ENCODE measurements at places on chromosomes 7 and 10. TPM values are rescaled to one million over a fixed set of nuclear protein-coding genes. Genes with fewer than 3 reads are reported as not detected.

EN2 gene
- 0.15 TPM for polyA plus RNA-seq

PNLIPRP1 gene
- not detected for polyA plus RNA-seq

FRMD4A gene
- polyA plus RNA-seq = 83.0 TPM

PLXNA4 gene
- polyA plus RNA-seq = 14.5 TPM

PHYHIPL gene
- 17.2 TPM for polyA plus RNA-seq

ZMIZ1 gene
- 61.1 TPM for polyA plus RNA-seq

LRRC17 gene
- polyA plus RNA-seq = 92.7 TPM

DNA sequence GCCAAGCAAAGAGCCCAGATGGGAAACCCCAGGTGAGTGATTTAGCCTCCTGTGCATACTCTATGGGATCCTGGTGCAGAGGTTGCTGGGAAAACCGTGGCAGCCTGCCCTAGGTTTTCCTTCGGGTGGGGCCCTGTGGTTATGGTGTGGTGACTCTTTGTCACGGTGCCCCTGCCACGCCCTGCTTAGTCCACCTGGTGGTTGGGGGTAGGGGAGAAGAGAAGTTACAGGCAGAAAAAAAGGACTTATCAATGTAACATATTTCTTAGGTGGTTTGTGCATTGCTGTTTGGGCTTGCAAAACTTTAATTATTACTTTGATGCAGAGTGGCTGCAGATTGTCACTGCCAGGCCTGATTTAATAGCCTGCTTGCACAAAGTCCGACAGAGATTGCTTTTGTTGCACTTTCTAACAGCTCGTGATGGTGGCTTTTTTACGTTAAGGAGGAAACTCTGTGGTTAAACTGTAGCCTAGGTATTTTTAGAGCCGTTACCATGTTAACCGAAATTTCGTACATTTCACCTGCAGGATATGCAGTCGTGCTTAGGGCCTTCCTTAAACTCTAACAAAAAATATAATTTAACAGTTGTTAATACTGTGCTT is 197.4 kb downstream of the RNLS start:
- DNase-seq = no peak

- no peak for DNase-seq
Measured at GRCh38 chr7:8871716-8872115, 438.3 kb downstream of the NXPH1 start.

- DNase-seq = no peak
Measured at GRCh38 chr7:158710651-158711102, 6.1 kb upstream of the NCAPG2 start.

GRCh38 chr7:112172870-112173567 is 33.2 kb downstream of the DOCK4 start:
- no peak for DNase-seq

DNA sequence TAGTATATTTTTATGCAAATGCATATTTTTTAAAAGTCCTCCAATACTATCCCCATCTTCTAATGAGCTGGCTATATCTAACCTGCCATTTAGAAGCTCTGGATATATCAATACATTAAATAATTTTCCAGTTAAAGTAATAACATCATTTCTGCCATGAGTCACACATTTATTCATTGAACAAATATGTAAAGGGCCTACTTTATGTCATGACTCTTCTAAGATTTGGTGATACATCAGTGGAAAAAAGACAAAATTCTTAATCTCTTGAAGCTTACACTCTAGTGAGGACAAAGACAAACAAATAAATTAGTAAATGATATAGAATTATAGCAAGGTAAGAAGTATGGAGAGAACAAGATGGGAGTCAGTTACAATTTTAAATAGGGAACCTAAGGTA is 716.8 kb upstream of the LRRTM3 start:
- DNase-seq = no peak

DNA sequence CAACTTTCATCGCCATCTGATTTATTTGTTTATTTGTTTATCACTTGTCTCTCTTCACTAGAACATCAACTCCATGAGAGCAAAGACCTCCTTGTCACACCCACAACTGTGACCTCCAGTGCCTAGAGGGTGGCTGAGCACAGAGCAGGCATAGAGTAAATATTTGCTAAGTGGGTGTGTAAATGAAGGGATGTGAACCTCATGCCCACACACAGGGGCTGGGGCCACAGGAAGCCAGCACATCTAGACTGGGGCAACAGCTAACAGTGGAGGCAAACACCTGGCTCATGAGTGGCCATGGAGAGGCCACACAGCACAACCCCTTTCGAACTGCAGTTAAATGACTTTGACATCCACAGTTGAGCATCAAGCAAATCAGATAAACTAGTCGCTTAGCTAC is 39.8 kb downstream of the AKR1B1 start:
- DNase-seq = no peak

- DNase-seq = no peak
Measured at GRCh38 chr7:155021699-155022145, 18.8 kb upstream of the PAXIP1 start.

- DNase-seq = no peak
Measured at GRCh38 chr10:49362596-49363260, 33.2 kb downstream of the DRGX start.

- no peak for DNase-seq
Measured at GRCh38 chr10:75159519-75159918, 48.1 kb downstream of the SAMD8 start.

DNA sequence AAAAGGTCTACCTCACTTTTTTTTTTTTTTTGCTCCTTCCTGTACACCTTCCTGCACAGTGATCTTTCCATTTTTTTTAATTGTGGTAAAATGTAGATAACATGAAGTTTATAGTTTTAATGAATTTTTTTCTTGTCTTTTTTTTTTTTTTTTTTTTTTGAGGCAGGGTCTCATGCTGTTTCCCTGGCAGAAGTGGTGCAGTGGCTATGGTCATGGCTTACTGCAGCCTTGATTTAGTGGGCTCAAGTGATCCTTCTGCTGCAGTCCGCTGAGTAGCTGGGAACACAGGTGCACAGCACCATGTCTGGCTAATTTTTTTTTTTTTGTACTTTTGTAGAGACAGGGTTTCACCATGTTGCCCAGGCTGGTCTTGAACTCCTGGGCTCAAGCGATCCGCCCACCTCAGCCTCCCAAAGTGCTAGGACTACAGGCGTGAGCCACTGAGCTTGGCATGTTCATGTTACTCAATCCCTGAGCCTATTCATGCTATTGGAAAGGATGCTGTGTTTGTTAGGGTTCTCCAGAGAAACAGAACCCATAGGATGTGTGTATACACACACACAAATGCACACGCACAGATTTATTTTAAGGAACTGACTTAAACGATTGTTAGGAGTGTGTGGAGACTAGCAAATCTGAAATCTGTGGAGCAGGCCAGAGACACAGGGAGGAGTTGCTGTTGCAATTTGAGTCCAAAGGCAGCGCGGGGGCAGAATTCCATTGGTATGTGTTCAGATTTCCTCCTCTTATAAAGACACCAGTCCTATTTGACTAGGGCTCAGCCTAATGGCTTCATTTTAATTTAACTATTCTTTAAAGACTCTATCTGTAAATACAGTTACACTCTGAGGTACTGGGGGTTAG is 29.1 kb downstream of the GALNT11 start:
- no peak for DNase-seq

DNA sequence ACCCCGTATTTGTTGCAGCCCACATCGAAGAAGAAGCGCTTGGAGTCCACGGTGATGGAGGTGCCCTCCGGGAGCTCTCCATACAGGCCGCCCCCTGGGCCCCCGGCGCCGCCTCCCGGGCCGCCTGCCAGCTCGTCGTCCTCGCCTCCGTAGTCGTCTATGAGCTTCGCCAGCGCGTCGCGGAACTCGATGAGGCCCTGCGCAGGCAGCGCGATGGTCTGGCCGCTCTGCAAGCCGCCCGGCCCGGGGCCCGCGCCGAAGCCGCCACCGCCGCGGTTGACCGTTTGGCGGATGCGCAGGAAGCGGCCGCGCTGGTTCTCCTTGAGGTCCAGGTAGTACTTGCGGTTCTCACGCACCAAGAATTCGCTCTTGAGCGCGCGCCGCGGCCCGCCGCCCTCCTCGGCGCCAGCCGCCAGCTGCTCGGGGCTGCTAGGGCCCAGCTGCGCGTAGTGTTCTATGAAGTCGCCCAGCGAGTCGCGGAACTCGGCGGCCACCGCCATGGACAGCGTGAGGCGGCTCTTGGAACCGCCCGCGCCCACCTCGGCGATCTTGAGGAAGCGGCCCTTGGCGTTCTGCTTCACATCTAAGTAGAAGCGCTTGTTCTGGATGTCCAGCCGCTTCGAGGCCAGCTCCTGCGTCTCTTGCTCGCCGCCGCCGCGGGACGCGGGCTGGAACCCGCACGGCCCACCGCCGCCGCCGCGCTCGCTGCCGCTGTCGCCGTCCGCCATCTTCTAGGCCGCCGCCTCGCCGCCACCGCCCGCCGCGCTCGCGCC is 523 bp downstream of the PURB start:
- DNase-seq = no peak

DNA sequence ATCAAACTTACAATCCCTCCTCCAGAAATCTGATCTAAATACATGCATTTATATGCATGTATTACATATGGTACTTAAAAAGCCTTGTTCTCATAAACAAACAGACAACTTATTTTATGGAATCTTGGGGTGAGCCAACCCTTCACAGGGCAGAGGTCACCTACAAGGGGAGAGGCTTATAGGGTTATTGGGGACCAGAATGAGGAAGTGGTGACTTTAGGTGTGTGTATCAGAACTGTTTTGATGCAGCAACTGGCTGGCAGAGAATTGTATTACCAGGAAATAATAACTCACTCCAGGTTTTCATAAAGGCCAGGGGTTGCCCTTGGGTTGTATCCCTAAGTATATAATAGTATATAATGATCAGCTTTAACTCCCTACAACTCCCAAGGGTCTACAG is 91.1 kb downstream of the SVIL start:
- DNase-seq = no peak

DNA sequence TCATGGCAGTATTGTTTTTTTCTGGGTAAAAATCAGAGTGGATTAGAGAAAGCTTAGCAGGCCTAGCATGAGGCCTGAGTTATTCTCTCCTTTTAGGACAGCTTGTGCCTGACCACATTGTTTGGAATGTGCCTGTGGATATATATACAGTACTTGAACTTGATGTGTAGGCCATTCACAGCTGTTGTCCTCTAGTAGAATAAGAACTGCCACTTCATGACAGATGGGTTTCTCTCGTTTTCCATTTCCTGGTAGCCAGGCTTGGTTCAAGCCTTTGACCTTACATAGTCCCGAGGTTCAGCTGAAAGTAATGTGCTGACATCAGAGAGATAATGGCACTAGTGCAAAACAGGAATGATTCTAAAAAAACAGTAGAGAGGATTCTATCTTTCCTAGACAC is 473.9 kb downstream of the AUTS2 start:
- DNase-seq = no peak

DNA sequence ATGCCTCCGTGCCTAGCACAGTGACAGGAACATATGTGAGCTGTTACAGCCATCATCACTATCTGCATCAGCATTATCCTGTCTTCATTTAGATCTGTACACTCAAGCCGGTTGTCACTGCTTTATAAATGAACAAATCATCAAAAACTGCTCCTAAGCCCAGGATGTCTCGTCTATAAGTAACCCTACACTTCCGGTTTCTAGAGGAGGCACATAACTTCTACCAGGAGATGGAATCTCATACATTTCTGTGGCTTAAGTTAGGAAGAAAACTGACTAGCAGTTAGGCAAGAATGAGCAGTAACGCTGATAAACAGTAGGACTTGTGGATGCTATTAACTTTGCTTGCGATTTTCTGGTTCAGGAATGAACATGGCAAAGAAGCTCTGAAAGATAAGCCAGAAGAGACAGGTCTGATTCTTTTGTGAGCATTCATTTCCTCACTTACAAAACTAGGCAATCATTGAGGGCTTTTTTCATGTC is 1199.2 kb downstream of the SORCS3 start:
- no peak for DNase-seq

DNA sequence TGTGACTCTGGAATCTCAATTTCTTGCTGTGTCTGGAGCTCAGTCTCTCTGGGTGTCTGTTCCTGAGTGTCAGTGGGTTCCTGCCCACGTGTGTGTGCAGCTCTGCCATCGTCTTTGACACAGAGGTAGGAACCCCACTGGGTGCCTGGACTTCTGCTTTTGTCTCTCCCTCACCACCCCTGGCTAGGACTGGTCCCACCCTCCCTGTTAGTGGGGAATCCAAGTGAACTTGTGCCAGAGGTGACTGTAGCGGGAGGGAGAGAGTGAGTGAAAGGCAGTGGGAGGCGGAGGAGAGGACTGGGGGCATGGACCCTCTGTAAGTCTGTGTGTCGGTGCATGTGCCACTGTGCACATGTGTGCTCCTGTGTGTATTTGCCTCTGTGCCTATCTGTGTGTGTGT is 299.9 kb upstream of the ZMIZ1 start:
- DNase-seq = no peak

DNA sequence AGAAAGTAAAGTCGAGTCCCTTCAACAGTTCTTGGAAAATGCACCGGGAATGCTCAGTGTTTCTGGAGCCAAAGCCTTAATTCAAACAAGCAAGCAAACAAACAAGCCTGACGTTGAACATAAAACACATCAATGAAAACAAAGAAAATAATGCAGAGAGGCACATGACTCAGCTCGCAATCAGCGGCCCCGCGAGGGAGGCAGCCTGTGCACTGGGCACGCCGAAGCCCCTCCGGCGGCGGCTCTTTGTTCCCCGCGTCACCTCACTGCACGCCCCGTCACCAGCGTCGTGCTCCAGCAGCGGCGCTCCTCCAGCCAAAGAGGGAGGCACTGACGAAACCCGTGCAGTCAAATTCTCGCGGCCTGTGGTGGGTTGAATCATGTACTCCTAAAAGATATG is 151.5 kb downstream of the DNAJB6 start:
- no peak for DNase-seq

GRCh38 chr7:67692425-67692824 is 695.8 kb downstream of the TYW1 start:
- DNase-seq = no peak

DNA sequence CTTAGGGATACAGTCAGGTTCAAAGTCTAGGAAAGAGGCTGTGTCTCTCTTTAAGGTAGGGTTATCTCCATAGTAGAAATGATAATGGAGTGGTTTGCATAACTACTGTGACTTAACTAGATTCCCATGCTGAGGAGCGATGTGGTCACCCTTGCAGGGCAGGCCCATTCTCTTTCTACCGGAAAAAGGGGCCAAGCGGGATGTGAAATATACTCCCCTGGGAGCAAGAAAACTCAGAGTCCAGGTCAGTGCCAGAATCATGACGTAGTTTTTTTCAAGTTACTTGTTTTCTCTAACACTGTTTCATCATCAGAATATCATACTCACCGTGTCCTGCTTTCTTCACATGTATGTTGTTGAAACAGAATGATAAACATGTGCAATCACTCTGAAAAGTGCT is 649.0 kb upstream of the ANKRD30A start:
- DNase-seq = no peak

GRCh38 chr10:23606456-23606855 is 167.6 kb downstream of the OTUD1 start:
- no peak for DNase-seq

- DNase-seq = no peak
Measured at GRCh38 chr7:41147606-41148485, 555.0 kb downstream of the INHBA start.

- DNase-seq = no peak
Measured at GRCh38 chr7:14065286-14065685, 75.8 kb upstream of the ETV1 start.

GRCh38 chr10:88923520-88923919 is 29.1 kb downstream of the ACTA2 start:
- DNase-seq = no peak

Data from right renal cortex interstitium (tissue), 3 donors.